ENCODE measurements at places on chromosomes 1 and 21.

DNA sequence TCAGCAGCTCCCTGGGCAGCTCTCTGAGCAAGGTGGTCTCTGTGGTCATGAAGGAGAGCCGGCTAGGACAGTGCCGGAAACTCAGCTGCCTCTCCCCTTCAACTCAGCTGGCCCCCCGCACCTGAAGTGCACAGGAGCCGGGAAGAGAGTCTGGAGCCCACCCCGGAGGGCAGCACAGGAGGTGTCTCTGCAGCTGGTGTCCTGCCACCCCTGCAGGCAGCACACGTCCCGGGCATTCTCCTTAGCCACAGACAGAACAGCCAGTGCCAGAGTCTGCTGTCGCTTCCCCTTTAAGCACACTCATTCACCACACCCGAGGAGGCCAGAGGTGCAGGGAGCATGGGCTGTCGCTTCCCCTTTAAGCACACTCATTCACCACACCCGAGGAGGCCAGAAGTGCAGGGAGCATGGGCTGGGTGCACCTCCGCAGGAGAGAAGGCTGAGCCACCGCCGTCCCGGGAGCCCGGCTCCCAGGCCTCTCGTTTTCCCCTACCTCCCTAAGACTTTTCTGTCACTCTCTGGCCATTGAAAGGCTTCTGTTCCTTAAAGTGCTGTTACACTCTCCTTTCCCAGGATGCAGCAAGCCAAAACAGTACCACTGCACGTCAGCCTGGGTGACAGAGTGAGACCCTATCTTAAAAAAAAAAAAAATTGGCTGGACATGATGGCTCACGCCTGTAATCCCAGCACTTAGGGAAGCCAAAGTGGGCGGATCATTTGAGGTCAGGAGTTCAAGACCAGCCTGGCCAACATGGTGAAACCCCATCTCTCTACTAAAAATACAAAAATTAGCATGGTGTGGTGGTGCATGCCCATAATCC lies 16.9 kb upstream of the SAMD11 start:
- no peak for DNase-seq

DNA sequence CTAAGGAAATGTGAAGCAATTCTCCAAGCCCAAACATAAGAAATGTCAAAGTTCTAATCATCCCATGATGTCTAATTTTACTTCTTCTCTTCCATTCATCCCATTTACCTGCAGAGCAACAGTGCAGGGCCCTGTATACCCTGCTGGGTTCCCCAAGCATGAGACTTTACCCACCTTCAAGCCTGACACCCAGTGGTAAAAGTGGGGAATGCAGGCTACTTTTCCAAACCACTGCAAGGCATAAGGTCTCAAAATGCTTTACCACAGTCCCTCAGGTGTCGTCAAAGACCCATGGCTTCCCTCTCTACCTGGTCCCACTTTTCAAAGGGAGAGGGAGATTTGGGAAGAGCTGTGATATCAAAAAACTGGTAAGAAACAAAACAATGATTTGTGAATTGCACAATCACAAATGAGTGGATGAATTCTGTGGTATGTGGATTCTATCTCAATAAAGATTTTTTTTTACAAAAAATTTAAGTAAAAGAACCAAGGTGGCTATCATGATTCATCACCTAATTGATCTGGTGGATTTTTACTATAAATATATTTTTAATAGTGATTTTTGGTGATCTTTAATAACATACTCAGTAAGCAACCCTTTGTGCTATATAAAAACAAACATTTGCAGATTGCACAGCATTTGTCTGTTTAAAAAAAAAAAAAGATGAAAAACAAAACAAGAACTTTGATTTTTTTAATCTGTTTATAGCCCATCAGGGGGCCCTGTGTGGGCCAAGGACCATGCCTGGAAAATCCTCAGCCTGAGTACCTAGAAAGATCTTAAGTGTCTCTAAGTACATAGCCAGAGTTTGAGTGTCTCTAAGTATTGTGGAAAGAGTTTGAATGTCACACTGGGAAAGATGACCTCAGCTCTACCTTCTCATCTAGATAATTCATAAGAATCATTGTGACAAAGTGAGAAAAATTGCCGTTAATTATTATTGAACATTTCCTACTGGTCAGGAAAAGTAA lies 73.1 kb upstream of the GJB5 start:
- peak; percentile 1 for DNase-seq

DNA sequence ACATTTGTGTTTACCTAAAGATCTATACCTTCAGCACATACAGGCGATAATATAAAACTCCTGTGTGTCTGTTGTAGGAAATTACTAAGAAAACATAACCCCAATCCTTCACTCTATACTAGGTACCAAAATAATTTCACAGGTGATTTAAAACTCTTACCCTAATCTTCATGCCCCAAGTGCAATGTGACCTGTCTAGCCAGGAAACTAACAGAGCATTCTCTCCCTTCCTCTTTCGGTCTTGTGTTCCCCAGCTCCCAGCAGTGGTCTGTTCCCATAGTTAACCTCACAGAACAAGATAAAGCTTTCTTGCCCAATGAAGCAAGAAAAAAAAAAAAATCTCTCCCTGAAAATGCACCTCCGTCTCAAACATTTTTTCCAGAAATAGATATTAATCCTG lies 493.5 kb downstream of the DPYD start:
- DNase-seq = no peak

DNA sequence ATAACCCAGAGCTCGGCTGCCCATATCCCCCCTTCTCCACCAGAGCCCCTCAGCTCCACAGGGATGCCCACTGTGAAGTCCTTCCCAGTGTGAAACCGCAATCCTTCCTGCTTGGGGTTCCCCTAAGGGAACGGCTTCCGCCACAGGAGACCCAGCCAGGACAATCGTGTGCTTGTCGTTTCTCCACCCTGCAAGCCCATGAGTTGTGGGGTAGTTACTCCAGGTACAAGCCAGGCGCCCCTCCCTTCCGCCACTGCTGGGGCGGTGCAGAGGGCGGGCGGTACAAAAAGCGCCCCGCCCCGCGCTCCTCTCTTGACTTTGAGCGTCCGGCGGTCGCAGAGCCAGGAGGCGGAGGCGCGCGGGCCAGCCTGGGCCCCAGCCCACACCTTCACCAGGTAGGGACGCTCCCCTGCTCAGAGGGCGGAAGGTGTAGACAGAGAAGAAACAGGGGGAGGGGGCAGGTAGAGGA lies at the start of gene TINAGL1:
TINAGL1 (plus strand) TSS at position 315 of the 469 bp plus-strand sequence. CDS start 634 bp downstream, outside the sequence.
- DNase-seq = no peak

DNA sequence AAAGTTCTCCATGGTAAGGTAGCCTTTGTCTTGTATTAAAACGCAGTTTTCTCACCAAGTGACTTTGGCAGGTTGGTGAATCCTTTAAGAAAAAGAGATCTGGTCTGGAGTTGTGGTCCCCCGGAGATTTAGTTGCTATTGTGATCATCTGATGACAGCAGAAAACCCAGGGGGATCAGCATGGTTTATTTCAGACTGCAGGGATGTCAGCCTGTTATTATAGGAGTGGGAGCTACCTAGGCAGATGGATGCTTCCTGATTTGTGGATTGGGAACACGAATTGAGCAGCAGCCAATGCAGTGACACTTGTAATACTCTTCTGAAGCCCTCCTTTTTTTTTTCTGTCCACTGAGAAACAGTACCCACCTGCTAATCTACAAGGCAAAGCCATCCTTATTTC lies 150.2 kb downstream of the ST6GALNAC3 start:
- no peak for DNase-seq

DNA sequence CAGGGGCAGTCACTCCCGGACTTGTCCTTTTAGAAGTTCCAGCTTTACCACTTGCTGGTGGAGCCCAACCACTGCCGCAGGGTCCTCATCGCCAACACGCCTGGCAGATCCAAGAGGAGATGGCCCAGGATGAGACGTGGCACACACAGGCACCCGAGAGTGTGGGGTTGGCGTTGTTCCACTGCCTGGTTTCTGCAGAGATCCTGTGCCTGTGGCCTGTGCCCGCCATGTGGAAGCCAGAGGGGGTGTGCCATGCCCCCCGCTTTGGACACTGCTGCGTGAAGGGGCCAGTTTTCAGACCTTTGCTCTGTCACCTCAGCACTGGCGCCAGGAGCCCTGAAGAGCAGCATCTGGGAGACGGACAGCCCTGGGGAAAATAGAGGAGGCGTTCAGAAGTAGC lies 10.8 kb downstream of the CD46 start:
- DNase-seq = no peak

Data from smooth muscle cell of the brain vasculature (primary cell).